A549 treated with DMSO at 1 μM for 4 hours (cell line): ENCODE measurements at places on chromosomes 5 and 9. TPM values are rescaled to one million over a fixed set of nuclear protein-coding genes. Genes with fewer than 3 reads are reported as not detected.

FAM153A gene
- not detected in 5 replicates for total RNA-seq

C5 gene
- total RNA-seq: 11.6 to 16.5 TPM (median 13.9 TPM) in 5 replicates

GDA gene
- total RNA-seq: 0.84 to 1.5 TPM (median 1.2 TPM) in 5 replicates

IFNA13 gene
- total RNA-seq: not detected in 5 replicates

OBP2B gene
- total RNA-seq: not detected in 5 replicates

DAP gene
- total RNA-seq: 55.9 to 65.4 TPM (median 62.3 TPM) in 5 replicates

ACTBL2 gene
- 0.02 to 0.09 TPM (median 0.06 TPM) in 5 replicates for total RNA-seq

IRGM gene
- total RNA-seq: 0.06 to 0.17 TPM (median 0.09 TPM) in 3 of 5 replicates, not detected in the others

KIF4B gene
- total RNA-seq: 0.03 to 0.05 TPM (median 0.04 TPM) in 3 of 5 replicates, not detected in the others

CCL27 gene
- 0.27 to 0.39 TPM (median 0.34 TPM) in 4 of 5 replicates, not detected in the other for total RNA-seq

EPB41L4B gene
- 5.9 to 11.0 TPM (median 10.0 TPM) in 5 replicates for total RNA-seq

TSSK1B gene
- not detected in 5 replicates for total RNA-seq
